ENCODE measurements at places on chromosomes 4 and X.

DNA sequence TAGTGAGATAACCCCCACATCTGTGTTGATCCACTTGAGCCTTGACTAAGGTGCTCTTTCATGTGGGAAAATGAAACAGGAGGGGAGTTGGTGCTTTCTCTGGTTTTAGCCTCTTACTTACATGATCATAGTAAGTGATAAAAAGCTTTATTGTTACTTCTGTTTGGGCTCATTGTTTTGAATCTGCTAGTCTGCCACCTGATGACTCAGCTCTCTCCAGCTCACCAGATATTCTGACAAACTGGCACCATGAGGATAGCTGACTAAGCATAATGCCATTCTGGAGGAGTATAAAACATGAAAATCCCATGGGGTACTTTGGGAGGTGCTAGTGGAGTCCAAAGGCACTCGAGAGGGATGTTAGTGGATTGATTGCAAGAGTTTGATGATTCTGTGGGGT lies 824.0 kb downstream of the RAPGEF2 start:
- no peak for ATAC-seq

DNA sequence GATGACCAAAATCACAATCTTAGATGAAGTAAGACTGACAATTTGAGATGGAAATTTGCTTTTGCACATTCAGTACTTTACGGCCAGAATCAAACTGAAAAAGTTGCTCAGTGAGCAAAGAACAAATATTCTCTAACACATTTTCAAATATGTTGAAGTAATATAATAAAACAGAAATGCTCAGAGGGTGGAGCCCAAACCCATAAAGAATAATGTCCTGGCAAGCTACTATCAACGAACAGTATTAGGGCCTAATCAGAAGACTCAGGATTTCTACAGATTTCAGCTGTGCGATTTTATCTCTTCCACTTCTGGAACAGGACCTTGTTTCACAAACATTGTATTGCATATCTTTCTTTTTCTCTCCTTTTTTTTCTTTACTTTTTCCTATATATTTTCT lies 505.0 kb downstream of the TECRL start:
- no peak for ATAC-seq

GRCh38 chrX:115030625-115031024 lies 13.2 kb upstream of the IL13RA2 start:
- ATAC-seq = no peak

GRCh38 chr4:47498899-47499298 lies 13.8 kb downstream of the ATP10D start:
- ATAC-seq = no peak

GRCh38 chr4:101933855-101934254 lies 143.3 kb downstream of the BANK1 start:
- ATAC-seq = no peak

DNA sequence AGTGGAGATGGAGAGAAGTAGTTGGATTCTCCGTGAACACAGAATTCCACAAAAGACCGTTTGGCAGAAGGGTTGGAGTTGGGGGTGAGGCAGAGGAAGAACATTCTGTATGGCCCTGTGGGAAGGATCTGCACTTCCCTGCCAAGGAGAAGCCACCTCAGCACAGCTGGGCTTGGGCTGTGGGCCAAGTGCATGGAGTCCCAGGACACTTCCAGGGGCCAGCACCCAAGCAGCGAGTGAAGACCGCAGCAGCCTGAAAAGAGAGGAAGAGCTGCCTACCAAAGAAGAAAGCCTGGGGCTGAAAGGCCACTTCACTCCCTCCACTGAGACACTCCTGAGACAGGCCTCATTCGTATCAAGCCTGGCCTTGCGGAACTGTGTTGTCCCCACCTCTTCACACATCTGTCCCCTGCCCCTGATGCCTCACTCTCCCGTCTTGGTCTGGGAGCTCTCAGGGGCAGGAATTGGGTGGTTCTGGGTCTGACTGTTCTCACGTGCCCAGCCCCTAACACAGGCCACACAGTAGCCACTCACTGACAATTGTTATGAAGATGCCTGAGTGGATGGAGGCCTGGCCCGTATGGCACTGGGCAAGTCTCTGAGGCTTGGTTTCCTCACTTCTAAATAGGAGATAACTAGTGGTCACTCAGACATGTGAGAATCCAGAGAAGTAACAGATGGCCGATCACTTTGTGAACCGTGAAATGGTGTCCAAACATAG lies 3.3 kb upstream of the AWAT2 start:
- ATAC-seq = no peak

- no peak for ATAC-seq
Observed at GRCh38 chr4:35493977-35494376, 750.3 kb downstream of the ARAP2 start.

GRCh38 chrX:125954236-125954635 lies 211.9 kb downstream of the DCAF12L2 start:
- no peak for ATAC-seq

DNA sequence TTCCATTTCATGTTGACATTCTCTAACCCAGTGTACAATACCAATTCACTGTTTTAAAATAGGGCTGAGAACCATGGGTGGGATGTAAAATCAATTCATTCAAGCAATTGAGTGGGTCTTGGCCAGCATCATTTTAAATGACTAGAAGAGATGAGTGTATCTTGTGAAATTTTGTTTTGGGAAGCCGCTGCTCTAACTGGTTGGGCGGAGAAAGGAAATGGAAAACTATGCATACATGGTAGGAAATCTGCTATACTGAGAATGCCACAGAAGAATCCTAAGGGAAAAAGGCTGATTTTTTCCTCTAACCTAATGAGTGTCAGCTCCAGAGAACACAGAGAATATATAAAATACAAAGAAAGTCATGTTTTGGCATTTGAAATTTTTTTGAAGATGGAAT lies 54.8 kb upstream of the DCLK2 start:
- ATAC-seq = no peak

- no peak for ATAC-seq
Observed at GRCh38 chr4:73911746-73912145, 42.6 kb downstream of the CXCL1 start.

DNA sequence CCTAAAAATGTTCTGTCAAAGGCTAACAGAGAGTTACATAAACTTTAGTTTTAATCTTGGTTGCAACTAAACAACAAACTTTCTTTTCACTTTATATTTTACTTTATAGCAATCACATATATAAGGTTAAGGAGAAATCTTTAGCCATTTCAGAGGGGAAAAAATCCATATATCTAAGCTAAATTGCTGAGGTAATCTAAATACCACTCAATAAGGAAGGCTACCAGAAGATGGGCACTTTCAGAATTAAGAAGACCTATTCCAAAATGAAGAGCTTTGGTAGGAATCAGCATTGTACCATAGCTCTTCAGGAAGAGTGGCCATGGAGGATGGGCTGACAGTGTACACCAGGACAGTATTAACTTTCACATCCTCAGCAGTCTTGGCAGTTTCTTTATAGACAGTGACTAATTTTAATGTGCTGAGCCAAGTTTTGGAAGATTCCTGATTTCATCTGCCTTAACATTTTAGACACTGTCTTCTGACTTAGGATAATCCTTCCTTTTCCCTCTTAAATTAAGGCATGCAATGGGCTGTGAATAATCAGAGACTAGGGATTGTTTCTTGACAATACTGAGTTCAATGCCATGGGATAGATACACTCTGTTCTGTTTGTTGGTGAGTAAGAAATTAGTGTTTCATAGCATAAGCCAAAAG lies 7.1 kb downstream of the FAT4 start:
- no peak for ATAC-seq

Data from activated CD4-positive, CD25-positive, alpha-beta regulatory T cell treated with anti-CD3 and anti-CD28 coated beads, Interleukin-2, amount 50 U/mL, for 24 hours (primary cell).